SK-N-SH treated with all-trans-retinoic acid at 6 μM for 48 hours (cell line): ENCODE measurements at places on chromosomes 12 and 14.

GRCh38 chr12:94074216-94074979 is 74.0 kb upstream of the PLXNC1 start:
- ATAC-seq, result no peak

DNA sequence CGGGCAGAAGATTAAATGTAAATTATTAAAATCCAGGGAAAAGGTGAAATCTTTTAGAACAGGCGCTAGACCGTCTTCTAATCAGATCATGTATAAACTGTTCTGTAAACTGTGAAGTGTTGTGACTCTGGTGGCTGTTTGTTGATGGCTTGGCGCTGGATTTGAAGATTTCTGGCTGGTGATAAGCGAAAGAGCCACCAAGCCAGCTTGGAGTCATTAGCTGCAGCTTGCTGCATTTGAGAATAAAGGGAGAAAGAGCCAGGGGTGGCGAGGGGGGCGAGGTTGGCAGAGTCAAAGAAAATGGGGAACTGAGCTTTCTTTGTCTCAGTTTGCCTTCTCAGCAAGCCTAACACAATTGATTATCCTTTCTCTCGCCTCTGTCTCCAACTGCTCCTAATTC is 8.0 kb downstream of the SYNDIG1L start:
- no peak for ATAC-seq

DNA sequence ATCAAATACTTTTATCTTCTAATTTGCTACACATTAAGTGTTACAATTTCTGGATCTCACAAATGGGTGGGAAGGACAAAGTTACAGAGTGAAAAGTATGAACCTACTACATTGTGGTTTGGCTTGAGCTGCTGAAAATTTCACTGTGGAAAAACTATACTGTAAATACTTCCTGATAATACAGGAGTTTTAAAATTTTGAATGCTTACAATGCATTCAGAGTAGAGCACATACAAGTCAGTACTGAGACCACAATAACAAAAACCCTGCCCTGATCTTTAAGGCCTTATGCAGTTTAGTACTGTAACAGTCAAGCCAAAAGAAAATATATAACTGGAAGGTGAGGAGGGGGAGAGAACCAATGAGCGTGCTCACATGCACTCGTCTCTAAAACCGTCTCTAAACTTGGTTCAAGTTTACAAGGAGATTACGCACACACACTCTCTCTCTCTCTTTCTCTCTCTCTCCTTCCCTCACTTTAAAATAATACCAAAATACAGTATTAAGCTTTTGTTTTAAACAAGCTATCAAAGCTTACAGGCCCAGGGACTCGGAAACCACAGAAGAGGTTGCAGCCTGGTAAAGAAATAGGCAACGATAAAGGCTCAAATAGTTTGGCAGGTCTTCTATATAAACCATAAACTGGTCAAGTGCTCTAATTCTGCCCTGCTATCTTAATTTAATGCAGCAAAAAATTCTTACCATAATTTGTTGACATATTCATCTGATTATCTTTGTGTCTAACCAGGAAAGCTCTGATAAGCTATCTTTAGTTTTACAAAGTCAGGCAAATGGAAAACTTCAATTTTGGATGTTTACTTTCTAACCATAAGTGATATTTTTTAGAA is 58.0 kb downstream of the ATF7 start:
- no peak for ATAC-seq

GRCh38 chr12:56469007-56469930 is 891 bp downstream of the SPRYD4 start:
- ATAC-seq, result peak; percentile 18

DNA sequence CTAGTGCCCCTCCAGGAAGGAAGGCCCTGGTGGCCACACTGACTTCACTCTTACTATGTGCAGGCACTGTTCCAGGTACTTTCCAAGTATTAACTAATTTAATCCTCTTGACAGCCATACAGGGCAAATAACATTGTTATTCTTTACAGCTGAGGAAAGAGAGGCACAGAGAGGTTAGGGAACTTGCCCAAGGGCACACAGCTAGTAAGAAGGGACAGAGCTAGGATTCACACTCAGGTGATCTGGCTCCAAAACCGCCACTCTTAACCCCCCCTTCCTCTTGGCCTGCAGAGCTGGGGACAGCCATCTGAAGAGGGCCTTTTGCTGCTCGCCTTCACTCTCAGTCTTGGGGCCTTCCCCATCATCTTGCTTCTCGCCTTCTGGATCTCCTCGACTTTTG is 4.0 kb downstream of the JDP2 start:
- no peak for ATAC-seq

GRCh38 chr12:83016991-83017390 is 330.3 kb downstream of the TMTC2 start:
- ATAC-seq, result no peak

DNA sequence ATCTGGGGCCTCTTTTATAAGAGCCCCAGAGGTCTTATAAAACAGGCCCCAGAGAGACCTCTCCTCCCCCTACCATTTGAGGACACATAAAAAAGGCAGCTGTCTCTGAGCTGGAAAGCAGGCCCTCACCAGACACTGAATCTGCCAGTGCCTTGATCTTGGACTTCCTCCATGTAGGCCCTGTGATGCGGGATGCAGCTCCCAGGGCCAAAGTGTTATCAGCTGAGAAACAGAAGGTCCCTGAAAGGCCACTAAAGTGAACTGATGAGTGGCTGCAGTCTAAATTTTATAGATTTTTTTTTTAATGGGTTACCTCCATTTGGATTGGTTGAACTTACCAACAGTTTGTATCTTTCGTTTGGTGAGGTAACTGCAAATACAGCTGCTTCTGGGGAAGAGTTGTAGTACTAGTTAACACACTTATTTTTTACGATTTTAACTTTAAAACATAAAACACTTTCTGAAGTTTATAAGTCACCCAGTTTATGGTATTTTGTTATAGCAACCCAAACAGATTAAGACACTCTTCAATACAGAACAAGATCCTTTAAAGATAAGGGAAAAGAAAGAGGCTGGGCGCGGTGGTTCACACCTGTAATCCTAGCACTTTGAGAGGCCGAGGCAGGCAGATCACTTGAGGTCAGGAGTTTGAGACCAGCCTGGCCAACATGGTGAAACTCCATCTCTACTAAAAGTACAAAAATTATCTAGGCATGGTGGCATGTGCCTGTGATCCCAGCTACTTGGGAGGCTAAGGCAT is 5.6 kb upstream of the GUCY2C start:
- ATAC-seq, result no peak

- peak; percentile 89 for ATAC-seq
These were observed 505.9 kb downstream of the FLRT2 start for GRCh38 chr14:86035882-86036281.

DNA sequence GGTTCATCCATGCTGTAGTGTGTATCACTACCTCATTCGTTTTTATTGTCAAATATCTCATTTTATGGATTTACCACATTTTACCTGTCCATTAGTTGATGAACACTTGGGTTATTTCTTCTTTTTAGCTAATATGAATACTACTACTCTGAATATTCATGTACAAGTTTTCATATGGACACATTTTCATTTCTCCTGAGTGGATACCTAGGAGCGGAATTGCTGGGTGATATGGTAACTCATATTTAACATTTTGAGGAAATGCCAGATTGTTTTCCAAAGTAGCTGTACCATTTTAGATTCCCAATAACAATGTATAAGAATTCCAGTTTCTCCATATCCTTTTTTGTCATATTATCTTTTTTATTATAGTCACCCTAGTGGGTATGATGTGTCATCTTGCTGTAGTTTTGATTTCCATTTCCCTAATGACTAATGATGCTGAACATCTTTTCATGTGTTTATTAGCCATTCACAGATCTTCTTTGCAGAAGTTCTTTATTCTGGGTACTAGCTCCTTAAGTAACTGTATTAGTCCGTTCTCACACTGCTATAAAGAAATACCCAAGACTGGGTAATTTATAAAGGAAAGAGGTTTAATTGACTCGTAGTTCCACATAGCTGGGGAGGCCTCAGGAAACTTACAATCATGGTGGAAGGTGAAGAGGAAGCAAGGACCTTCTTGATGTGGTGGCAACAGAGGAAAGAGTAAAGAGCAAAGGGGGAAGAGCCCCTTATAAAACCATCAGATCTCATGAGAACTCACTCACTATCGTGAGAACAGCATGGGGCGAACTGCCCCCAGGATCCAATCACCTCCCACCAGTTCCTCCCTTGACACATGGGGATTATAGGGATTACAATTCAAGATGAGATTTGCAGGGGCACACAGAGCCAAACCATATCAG is 11.9 kb downstream of the NRDE2 start:
- ATAC-seq, result no peak

- peak; percentile 44 for ATAC-seq
These were observed 36.0 kb upstream of the FAR2 start for GRCh38 chr12:29113101-29113500.
